ENCODE measurements at places on chromosomes 2 and 18. TPM values are rescaled to one million over a fixed set of nuclear protein-coding genes. Genes with fewer than 3 reads are reported as not detected.

- H3K4me1 ChIP-seq, result no peaks in the 10 kb centered on the region
- no peaks in the 10 kb centered on the region for H3K36me3 ChIP-seq
- H3K27ac ChIP-seq, result no peak overlapping the region
These were observed 20.8 kb upstream of the MTA3 start for GRCh38 chr2:42547446-42548295.

DNA sequence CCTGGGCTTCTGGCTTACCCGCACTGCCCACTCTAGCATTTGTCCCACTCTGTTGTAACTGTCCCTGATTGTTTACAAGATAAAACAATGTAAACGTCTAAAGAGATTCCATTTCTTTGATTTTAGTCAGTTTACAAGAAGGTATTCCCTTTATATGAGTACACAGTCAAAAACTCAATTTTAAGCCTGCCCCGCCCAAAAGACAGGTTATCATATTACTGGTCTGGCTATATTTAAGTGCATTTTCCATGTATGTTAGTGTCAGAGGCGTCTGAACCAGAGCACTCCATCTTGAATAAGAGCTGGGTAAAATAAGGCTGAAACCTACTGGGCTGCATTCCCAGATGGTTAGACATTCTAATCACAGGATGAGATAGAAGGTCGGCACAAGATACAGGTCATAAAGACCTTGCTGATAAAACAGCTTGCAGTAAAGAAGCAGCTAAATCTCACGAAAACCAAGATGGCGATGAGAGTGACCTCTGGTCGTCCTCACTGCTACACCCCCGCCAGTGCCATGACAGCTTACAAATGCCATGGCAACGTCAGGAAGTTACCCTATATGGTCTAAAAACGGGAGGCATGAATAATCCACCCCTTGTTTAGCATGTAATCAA is 15.0 kb downstream of the GPR45 start:
- no peaks in the 10 kb centered on the region for H3K4me1 ChIP-seq
- H3K27me3 ChIP-seq, result no peaks in the 10 kb centered on the region
- no peaks in the 10 kb centered on the region for H3K36me3 ChIP-seq
- H3K27ac ChIP-seq, result no peak overlapping the region

DNA sequence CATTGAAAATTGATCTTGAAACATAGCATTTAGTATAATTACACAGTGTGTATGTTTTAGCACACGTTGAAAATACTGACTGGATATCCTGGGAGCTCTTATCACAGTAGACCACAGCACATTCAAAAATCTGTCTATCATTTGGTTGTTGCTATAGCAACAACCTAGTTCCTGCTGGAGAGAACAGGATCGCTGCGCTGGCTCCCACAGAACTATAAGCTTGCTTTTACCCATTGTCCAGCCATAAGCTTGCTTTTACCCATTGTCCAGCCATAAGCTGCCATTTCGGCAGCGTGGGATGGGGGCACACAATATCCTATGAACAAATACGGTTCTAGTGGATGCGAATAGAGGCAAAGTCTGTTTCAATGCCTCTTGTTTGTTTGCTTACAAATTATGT is 70.4 kb upstream of the ST6GAL2 start:
- H3K36me3 ChIP-seq, result no peaks in the 10 kb centered on the region
- no peak overlapping the region for H3K27ac ChIP-seq
- no peak for DNase-seq
- no peaks in the 10 kb centered on the region for H3K27me3 ChIP-seq
- H3K4me1 ChIP-seq, result no peaks in the 10 kb centered on the region
- H3K4me3 ChIP-seq, result no peak overlapping the region

GRCh38 chr2:114699423-114699944 is 257.0 kb downstream of the DPP10 start:
- no peak overlapping the region for H3K27ac ChIP-seq
- H3K27me3 ChIP-seq, result no peaks in the 10 kb centered on the region
- H3K4me3 ChIP-seq, result no peak overlapping the region
- DNase-seq, result no peak

DNA sequence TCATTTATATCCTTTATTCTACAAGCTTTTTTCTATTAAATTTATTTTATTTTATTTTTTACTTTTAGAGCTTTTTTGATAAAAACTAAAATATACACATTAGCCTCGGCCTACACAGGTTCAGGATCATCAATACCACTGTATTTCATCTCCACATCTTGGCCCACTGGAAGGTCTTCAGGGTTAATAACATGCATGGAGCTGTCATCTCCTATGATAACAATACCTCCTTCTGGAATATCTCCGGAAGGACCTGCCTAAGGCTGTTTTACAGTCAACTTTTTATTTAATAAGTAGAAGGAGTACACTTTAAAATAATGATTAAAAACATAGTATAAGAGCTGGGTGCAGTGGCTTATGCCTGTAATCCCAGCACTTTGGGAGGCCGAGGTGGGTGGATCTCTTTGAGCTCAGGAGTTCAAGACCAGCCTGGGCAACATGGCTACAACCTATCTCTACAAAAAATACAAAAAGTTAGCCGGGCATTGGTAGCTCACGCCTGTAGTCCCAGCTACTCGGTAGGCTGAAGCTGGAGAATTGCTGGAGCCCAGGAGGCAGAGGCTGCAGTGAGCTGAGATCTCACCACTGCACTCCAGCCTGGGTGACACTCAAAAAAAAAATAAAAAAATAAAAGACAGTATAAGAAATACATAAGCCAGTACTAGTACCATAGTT is 15.7 kb upstream of the DGUOK start:
- no peaks in the 10 kb centered on the region for H3K36me3 ChIP-seq
- no peaks in the 10 kb centered on the region for H3K27me3 ChIP-seq
- no peak overlapping the region for H3K4me3 ChIP-seq
- no peaks in the 10 kb centered on the region for H3K4me1 ChIP-seq
- DNase-seq, result no peak

DNA sequence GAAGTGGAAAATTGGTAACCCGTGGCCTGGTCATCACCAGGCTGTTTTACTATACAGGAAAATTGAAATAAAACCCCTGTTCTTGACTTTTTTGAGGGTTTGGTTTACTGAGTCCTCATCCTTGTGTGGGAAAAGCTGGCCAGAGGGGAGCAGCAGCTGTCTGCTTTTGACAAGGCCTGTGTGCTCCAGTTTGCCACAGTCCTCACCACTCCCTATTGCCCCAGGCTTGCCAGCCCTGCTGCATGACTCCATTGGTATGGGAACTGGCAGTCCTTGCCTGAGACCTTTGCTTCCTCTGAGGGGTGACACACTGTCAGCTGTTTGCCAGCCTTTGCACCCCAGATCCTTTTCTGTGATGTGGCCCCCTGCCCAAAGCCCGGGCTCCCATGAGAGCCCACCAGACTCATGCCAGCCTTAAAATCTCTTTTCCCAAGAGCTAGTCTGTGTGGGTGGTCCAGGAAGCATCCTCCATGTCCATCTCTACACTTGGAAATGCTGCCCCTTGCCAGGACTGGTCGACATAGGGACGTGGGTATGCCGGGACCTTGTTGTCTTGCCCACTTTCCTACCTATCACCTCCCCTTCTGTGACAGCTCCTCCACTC is 39.0 kb downstream of the GLI2 start:
- H3K27ac ChIP-seq, result no peak overlapping the region
- no peaks in the 10 kb centered on the region for H3K36me3 ChIP-seq
- no peaks in the 10 kb centered on the region for H3K27me3 ChIP-seq
- H3K4me1 ChIP-seq, result no peaks in the 10 kb centered on the region
- DNase-seq, result no peak

DNA sequence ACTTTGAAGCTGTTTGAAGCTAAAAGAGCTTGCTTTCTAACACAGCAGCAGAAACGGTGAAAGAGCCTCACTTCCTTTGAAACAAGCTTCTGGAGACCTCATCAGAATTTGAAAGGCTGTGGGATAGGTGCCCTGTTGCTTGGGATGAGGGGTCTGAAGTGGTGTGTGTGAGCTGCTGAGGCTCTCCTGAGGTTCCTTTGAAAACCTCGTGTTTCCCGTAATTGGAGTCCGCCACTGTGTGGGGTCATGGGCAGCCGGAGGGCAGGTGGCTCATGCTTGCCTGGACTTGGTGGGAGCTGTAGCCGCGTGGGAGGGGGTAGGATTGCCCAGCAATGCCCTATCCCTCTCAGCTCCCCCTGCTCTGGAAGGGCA is 34.4 kb downstream of the CABLES1 start:
- peak; percentile 60 for DNase-seq
- H3K27ac ChIP-seq, result peak overlapping the region; percentile 13
- H3K27me3 ChIP-seq, result no peaks in the 10 kb centered on the region

GRCh38 chr2:20494241-20494640 is 47.4 kb downstream of the RHOB start:
- H3K4me1 ChIP-seq, result no peaks in the 10 kb centered on the region
- H3K27me3 ChIP-seq, result no peaks in the 10 kb centered on the region
- peak overlapping the region; percentile 82 for H3K27ac ChIP-seq
- no peak for DNase-seq

The CYP27C1 gene
- total RNA-seq, result 0.29 TPM

The REEP1 gene
- 3.8 TPM for total RNA-seq

The CMPK2 gene
- total RNA-seq, result 4.2 TPM

The ORC4 gene
- 87.5 TPM for total RNA-seq

The CXCR4 gene
- 32.4 TPM for total RNA-seq

The GAD1 gene
- 0.48 TPM for total RNA-seq

The RBKS gene
- 2.9 TPM for total RNA-seq

The LIMS2 gene
- total RNA-seq, result 27.9 TPM

The DNAH7 gene
- 7.2 TPM for total RNA-seq

The SLC4A3 gene
- 2.1 TPM for total RNA-seq

The CASP8 gene
- 21.3 TPM for total RNA-seq

The CPLX4 gene
- total RNA-seq, result not detected

Measured in breast epithelium (tissue), 4 donors.